ENCODE measurements at places on chromosomes 7 and 10. TPM values are rescaled to one million over a fixed set of nuclear protein-coding genes. Genes with fewer than 3 reads are reported as not detected.

LIPM gene
- not detected for total RNA-seq

ZNF438 gene
- 4.4 TPM for total RNA-seq

GRB10 gene
- total RNA-seq, result 3.9 TPM

CRTAC1 gene
- total RNA-seq, result not detected

SMKR1 gene
- 2.3 TPM for total RNA-seq

SLC35G1 gene
- total RNA-seq, result 6.1 TPM

KNDC1 gene
- total RNA-seq, result 0.32 TPM

WDR86 gene
- total RNA-seq, result 0.29 TPM

SRPK2 gene
- total RNA-seq, result 40.4 TPM

KCNIP2 gene
- total RNA-seq, result 1.6 TPM

PBLD gene
- total RNA-seq, result 1.1 TPM

UTF1 gene
- not detected for total RNA-seq

GTPBP10 gene
- 29.1 TPM for total RNA-seq

SH2D4B gene
- total RNA-seq, result 0.09 TPM

ADCY1 gene
- 6.7 TPM for total RNA-seq

SORCS3 gene
- total RNA-seq, result not detected

CD36 gene
- total RNA-seq, result not detected

NRF1 gene
- total RNA-seq, result 26.4 TPM

FBXL13 gene
- total RNA-seq, result 0.18 TPM

PDLIM1 gene
- total RNA-seq, result 4.8 TPM

CDHR3 gene
- 0.58 TPM for total RNA-seq

MLXIPL gene
- not detected for total RNA-seq

CFAP58 gene
- total RNA-seq, result 0.56 TPM

CUZD1 gene
- total RNA-seq, result 3.6 TPM

FGFR2 gene
- not detected for total RNA-seq

TLL2 gene
- not detected for total RNA-seq

SPDYE1 gene
- total RNA-seq, result not detected

UPK3BL2 gene
- total RNA-seq, result 11.6 TPM

PITX3 gene
- total RNA-seq, result not detected

DPP6 gene
- not detected for total RNA-seq

NODAL gene
- not detected for total RNA-seq

LRIT1 gene
- total RNA-seq, result not detected

RBP3 gene
- not detected for total RNA-seq

NEUROD6 gene
- not detected for total RNA-seq

HSPA12A gene
- not detected for total RNA-seq

CDH23 gene
- total RNA-seq, result 0.16 TPM

OR6B1 gene
- not detected for total RNA-seq

BLOC1S2 gene
- 58.6 TPM for total RNA-seq

CARD11 gene
- total RNA-seq, result 196 TPM

INPP5F gene
- 32.0 TPM for total RNA-seq

FRAT1 gene
- total RNA-seq, result 5.5 TPM

AGAP3 gene
- 36.2 TPM for total RNA-seq

ATOH7 gene
- not detected for total RNA-seq

Data from activated CD8-positive, alpha-beta memory T cell treated with anti-CD3 and anti-CD28 coated beads, Interleukin-2, amount 10 ng/mL, durations not matched to agents 7 days and 5 days (primary cell).